Activated CD4-positive, CD25-positive, alpha-beta regulatory T cell (primary cell): ENCODE measurements at places on chromosomes 3 and 15.

DNA sequence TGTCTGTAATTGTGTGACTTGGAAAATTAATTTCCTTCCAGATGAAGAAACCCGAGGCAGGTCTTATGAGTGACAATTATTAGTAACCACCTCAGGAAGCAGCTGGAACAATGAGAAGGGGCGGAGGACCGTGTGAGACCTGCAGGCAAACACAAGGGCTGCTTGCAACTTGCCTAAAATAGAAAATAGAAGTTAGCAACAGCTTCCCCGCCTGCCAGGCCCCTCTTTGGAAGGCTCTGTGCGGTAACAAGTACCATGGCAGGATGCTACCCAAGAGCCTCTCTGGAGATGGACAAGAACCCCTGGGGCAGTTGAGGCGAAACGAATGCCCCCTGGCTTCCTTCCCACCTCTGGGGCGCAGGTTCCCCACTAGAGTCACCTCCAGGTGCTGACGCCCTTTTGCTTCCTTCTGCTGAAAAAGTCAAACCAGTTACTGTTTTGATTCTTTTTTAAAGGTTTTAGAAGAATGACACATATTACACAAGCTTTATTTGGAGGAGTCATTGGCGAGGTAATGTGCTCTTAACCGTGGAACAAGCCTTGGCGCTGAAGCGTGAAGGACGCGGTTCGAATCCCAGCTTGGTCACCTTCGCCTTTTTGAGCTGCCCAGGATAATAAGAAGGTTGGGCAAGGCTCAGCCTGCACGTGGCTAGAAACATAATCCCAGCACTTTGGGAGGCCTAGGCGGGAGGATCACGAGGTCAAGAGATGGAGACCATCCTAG is 47.0 kb upstream of the SYNM start:
- no peak for DNase-seq

- no peak for DNase-seq
Observed at GRCh38 chr15:63389902-63390670, 8.4 kb upstream of the CA12 start.

GRCh38 chr15:84816694-84817465 is at the start of gene ALPK3:
Gene ALPK3, plus strand, starts transcription at chr15:84817356. Its CDS starts 97 bp downstream, at chr15:84817453.
- no peak for DNase-seq

DNA sequence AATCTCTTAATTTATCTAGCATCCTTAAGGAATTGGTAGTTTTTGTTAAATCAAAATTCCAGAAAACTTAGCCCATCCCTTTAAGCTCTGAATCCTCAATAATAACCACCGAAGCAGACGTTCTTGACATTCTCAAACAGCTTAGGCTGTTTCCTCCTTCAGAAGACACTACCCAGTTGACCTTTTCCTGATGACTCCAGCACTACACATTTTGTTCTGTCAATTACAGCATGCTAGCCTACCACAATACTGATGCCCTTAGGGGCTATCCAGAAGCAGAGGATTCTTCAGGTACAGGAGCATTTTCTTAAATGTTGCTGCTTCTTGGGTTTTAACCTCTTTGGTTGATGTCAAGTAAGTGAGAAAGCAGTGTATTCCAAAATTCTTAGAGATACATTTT is 33.4 kb downstream of the ETV5 start:
- DNase-seq, result no peak

- no peak for DNase-seq
Observed at GRCh38 chr3:83738202-83738601, 1220.6 kb upstream of the CADM2 start.

- no peak for DNase-seq
Observed at GRCh38 chr15:28929200-28929599, 43.4 kb downstream of the APBA2 start.

GRCh38 chr15:40108061-40108854 is 421 bp downstream of the BMF start:
- DNase-seq, result no peak

GRCh38 chr15:90071220-90071807 is 31.0 kb downstream of the IDH2 start:
- peak; percentile 63 for DNase-seq

- DNase-seq, result no peak
Observed at GRCh38 chr3:46205286-46205960, 2.7 kb downstream of the CCR1 start.

GRCh38 chr3:70276901-70277300 is 35.5 kb downstream of the MDFIC2 start:
- DNase-seq, result no peak

DNA sequence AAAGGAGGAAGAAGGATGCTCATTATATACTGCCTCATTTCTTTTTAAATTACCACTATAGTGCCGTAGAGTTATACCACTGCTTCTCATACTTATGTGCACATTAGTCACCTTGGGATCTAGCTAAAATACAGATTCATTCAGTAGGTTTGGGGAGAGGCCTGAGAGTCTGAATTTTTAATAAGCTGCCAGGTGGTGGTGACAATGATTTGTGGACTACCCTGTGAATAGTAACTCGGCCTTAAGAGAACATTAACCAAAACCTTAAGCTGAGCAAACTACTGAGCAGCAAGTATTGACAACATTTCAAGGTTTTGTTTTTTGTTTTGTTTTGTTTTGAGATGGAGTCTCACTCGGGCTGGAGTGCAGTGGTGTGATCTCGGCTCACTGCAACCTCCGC is 19.8 kb downstream of the UBA5 start:
- DNase-seq, result no peak

DNA sequence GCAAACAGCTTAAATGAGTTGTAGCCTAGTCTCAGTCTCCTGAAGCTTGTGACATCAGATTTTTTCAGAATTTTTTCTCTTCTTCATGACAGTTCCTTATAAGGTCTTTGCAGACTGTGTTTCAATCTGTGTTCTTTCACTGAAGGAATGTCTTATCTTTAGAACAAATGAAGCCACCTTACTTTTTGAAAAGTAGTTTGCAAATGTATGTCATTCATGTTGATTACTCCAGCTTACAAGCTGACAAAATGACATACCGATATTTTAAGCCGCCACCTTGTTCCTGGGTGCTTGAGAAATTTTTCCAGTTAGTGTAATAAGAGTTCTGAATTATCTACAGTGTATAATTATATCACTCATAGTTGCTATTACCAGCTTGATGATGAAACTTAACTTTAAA is 57.0 kb downstream of the ASTE1 start:
- no peak for DNase-seq

GRCh38 chr15:64975390-64975789 is 14.3 kb downstream of the SPG21 start:
- DNase-seq, result no peak

DNA sequence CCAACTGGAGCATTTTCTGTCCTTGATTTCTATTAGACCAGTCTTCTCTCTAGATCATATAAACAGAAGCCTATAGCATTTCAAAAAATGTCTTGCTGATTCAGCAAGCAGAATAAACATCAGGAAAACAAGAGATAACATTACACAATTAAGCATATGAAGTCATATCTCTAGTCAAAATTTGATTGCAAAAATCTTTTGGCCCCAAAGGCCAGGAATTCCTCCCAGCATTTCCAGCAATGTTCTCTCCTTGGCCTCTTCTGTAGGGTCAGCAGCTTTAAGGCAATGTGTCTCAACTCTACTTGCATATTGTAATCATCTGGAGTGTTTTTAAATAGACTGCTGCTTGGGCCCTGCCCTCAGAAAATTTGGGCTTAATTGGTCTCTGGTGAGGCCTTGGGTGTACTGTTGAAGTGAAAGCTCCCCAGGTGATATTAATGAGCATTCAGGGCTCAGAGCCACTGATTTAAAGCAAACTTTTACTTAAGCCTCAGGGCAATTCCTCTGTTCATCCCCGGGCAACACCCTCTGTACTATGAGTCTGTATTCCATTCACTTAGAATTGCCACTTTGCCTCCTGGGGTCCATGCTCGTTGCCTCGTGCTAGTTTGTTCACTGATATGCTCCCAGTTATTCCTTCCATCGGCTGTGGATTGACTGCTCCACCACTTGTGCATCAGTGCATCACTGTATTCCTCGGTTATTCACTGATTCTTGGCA is 1072.6 kb downstream of the ROBO2 start:
- DNase-seq, result no peak
